ENCODE measurements at places on chromosomes 13 and 19. TPM values are rescaled to one million over a fixed set of nuclear protein-coding genes. Genes with fewer than 3 reads are reported as not detected.

DNA sequence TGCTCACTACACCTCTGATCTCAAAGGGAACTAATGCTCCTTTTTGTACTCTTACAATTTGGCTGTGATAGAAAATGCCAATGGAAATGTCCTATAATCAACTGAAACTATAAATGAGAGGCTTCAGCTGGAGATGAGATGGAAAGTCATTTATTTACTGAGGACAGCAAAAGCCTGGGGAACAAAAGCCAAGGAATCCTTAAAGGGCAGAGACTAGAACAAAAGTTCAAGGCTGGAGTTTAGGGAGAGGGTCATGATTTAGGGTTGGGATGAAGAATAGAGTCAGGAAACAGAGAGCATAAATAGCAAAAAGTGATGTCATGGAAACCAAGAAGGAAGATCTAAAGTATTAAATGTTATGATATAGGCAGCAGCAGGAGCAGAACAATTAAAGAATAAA lies 401.1 kb downstream of the FGF14 start:
- no peak for DNase-seq

GRCh38 chr19:932648-933552 lies 7.1 kb downstream of the ARID3A start:
- peak; percentile 87 for DNase-seq

DNA sequence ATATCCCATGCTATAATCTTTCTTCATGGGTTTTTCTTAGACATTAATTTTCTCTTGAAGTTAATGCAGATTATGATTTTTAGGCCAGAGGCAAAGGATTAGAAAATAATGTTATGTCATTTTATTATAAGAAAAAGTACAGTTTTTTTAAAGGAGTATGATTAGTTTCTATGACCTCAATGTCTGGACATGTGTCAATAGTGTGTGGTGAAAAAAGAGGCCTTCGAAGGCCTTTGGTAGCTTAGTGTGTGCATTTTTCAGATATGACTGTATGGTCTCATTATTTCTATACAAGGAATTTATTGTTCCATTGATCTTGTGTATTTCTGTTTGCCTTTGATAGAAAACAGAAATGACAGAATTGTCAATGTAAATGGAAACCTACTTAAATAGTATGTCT lies 195.6 kb downstream of the GPC5 start:
- DNase-seq: no peak

DNA sequence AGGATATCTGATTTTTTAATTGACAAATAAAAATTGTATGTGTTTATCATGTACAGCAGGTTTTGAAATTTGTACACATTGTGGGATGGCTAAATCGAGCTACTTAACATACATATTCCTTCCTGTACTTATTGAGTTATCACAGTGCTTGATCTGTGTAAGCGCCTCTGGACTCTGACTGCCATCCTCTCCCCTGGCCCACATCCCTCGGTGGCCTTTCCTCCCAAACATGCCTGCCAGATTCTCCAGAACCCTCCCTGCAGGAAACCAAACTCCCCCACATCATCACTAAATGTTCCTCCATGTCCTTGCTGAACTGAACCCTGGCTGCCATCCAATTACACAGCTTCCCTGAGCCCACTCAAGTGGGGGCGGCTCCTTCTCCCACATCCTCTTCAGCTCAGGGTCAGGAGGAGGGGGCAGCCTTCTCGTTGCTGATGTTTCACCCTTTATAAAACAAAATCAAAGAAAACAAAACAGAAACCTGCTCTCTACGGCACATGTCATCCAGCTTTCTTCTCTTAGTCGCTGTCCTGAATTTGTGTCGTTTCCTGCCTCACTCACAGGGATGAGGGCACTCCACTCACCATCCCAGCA lies 97.1 kb upstream of the SPATA13 start:
- no peak for DNase-seq

GRCh38 chr19:18650468-18651041 lies 13.7 kb downstream of the KLHL26 start:
- DNase-seq: peak; percentile 88

- DNase-seq: no peak
Observed at GRCh38 chr19:12703046-12703445, 6.6 kb upstream of the FBXW9 start.

GRCh38 chr13:43758834-43759233 lies 27.9 kb downstream of the ENOX1 start:
- no peak for DNase-seq

- DNase-seq: no peak
Observed at GRCh38 chr13:100922599-100922998, 248.0 kb upstream of the TMTC4 start.

GRCh38 chr13:70964874-70965273 lies 856.6 kb upstream of the KLHL1 start:
- DNase-seq: no peak

GRCh38 chr13:113531041-113531873 lies 40.7 kb upstream of the DCUN1D2 start:
- DNase-seq: peak; percentile 43

DNA sequence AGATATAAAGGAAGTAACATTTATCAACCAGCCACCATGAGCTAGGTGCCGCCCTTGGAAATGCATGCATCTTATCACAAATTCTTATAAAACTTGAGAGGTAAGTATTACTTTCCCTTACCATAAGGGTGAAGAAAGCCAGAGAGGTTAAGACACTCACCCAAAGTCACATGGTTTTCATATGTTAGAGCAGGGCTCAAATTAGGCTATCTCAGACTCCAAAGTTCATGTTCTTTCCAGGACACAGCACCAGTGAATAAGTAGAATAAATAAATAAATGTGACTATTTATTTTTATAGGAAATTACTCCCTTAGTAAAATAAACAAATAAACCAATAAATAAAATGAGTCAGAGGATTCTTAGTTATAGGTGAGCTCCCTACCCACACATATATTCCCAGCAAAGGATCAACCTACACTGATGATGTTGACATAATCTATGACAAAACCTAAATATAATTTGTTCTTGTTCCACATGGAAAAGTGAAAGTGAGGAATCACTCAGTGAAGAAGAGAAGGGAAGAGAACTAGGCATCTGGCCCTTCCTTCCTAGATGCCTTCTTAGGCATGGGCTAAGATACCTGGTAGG lies 27.2 kb downstream of the SPRY2 start:
- no peak for DNase-seq

The PSG11 gene
- not detected for total RNA-seq

The SULT2A1 gene
- not detected for total RNA-seq

The ZNF773 gene
- total RNA-seq: 10.7 TPM

The CEACAM8 gene
- 1.3 TPM for total RNA-seq

The BRCA2 gene
- 3.6 TPM for total RNA-seq

The ZNF491 gene
- 4.2 TPM for total RNA-seq

The PNMA8B gene
- total RNA-seq: 3.6 TPM
